ENCODE measurements at places on chromosomes 5 and 9.

GRCh38 chr5:66689522-66690220 is 93.5 kb downstream of the MAST4 start:
- no peak for DNase-seq

GRCh38 chr9:32378496-32378895 is 5.9 kb upstream of the ACO1 start:
- DNase-seq = no peak

- DNase-seq = no peak
These were observed 113.7 kb downstream of the KLHL3 start for GRCh38 chr5:137621861-137622823.

- no peak for DNase-seq
These were observed 33.9 kb downstream of the GSN start for GRCh38 chr9:121301881-121302286.

DNA sequence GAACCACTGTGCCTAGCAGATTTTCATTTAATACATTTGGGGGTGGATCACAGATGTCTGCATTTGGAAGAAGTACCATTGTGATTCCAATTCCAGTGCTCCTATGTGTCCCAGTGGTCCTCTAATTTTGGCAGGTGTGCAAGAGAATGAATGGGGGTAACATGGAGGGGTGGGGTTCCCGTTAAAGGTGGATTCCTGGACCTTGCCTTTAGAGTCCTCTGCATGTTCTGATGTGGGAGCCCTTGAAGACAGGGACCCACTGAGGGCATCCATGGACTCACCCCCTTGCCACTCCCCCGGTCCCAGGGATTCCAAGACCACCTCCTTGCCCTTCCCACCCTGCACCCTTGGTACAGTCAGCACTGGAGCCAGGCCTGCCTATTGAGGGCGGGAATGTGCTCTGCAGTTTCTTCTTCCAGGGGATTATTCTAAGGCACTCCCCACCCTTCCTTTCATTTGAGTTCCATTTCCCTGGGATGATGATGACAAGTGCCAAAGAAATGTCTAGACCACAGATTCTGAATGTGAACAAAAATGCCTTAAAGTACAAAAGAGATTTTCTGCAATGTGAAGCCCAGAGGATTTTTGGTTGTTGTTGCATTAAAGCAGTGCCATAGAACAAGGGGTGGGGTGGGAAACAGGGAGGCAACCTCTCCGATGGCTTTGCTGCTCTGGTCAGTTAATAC is 119.4 kb upstream of the PTCH1 start:
- DNase-seq = no peak

DNA sequence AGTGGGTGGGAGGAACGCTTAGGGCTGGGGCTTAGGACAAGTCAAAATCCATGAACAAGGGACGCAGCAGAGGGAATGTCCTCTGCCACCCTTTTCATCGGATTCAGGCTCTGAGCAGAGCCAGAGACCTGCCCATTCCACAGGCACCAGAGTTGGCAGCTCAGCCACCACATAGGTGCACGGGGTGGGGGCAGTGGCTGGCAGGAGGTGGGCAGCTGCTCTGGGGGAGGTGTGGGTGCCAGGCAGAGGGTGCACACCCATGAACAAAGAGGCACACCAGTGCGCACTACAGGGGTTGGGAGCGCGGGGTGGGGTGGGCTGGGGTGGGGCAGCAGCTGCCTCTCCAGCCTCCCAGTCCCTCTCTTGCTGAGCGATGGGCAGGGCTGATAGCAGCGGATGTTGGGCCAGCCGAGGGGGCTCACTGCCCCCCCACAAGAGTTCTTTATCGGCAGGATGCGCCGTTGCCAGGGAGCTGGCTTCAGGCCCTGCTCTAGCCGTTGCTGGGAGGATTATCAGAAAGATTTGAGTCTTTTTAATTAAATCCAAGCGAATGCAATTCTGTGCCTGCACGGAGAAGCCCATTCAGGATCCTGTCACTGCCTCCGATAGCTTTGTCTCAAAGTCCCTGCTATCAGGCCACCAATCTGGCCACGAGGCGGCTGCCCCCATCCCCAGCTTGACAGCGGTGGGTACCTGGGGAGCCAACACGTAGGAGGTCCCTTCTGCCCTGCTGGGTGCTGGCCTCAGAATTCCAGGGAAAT is 64.3 kb upstream of the LMX1B start:
- DNase-seq = no peak

DNA sequence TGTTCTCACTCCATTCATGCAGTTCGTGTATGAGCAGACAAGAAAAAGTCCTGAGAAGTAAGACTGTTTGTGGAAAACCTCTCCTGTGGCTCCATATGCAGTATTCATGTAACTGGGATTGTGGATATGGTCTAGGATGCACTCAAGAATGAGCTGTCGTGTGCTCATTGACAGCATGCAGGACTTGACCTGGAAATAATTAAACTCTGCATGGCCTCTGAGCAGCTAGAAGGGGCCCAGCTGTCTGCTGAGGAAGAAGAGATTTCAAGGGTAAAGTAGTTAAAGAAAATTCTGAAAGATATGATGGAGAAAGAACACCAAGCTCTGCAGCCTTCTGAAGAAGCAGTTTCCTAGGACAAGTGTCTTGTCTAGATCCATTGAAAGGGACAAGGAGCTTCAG is 89.4 kb downstream of the KCTD16 start:
- DNase-seq = no peak

DNA sequence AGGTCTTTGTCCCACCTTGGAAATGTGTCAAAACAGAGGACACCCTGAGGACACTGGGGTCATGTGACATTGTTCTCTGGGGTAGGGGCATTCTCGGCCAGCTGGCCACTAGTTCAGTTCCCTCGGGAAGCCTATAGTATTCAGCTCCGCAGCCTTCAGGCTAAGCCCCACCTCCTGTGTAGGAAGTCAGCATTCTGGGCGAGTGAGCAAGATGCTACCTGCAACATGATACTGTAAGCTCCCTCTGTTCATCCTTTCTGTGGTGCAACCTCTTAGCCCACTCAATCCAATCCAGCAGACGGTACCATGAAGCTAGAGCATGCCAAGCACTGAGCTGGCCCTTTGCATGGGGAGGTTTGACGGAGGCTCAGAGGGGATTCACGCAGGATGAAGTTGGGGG is 5.3 kb downstream of the NTNG2 start:
- DNase-seq = no peak

GRCh38 chr5:124235576-124235975 is 510.9 kb downstream of the ZNF608 start:
- no peak for DNase-seq
